Activated T-cell treated with anti-CD3 and anti-CD28 coated beads for 48 hours (primary cell): ENCODE measurements at places on chromosomes 2 and 18.
A peak's percentile ranks its signal among the peaks of the same experiment; 100 is the strongest.

DNA sequence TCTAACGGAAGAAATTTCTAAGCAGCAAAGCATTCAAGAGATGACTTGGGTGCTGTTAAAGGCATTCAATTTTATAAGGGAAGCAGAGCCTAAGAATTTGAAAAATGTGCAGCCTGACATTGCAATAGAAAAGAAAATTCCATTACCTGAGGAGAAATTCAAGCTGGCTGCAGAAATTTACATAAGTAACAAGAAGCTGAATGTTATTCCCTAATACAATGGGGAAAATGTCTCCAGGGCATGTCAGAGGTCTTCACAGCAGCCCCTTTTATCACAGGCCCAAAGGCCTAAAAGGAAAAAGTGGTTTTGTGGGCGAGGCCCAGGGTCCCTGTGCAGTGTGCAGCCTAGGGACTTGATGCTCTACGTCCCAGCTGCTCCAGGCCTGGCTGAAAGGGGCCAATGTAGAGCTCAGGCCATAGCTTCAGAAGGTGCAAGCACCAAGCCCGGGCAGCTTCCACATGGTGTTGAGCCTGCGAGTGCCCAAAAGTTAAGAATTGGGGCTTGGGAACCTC is 306.7 kb downstream of the RDH14 start:
- DNase-seq = no peak

DNA sequence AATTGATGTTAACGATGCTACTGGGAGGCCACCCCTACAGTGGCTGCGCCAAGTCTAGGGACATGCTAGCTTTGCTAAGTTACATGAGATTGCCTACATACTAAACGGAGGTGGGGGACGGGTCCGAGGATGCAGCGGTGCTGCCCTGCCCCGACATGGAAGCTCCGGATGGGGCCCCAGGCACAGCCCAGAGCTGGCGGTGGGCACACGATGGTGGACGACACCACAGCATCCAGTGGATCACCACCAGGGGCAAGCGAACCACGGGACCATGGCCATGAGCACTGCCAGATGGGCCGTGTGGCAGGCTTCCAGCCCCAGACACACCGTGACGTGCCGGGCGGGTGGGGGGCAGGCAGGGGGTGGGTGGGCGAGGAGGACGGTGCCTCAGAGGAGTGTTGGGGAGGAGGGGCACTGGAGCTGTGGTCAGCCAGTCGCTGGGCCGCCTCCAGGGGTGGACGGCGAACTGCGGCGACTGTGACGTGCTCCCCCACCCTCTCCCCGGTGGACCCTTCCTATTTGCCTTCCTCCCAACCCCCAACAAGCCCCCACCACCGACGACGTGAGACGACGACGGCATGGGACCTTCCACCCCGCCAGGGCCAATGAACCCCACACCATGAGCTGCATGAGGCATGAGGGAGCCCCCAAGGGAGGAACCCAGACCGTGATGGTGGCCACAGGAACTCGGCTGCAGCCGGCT is 90.6 kb upstream of the ANKRD30BL start:
- no peak for DNase-seq

GRCh38 chr18:27606741-27607140 is 421.6 kb upstream of the CHST9 start:
- no peak for DNase-seq

- no peak for DNase-seq
Measured at GRCh38 chr2:26691161-26691560, 1.4 kb upstream of the KCNK3 start.

DNA sequence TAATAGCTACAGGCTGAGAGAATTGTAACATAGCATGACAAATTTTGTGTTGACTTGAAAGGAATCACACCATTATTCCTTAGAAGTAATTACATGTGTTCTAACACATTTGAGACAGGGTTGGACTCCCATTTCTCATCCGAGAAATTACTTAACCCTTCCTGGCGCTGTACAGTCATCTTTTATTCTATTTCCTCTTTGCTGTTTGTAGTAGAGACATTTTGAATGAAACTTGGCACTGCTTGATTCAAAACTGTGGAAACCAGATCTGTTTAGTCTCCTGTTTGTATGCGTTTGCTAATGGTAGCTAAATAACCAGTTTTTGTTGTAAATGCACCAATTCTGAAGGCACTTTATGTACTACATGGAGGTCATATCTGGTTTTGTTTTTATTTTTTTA is 231.9 kb downstream of the ALPK2 start:
- DNase-seq = no peak

GRCh38 chr2:173511942-173512341 is 157.3 kb downstream of the CDCA7 start:
- no peak for DNase-seq

- DNase-seq = no peak
Measured at GRCh38 chr2:212708355-212708754, 169.8 kb upstream of the ERBB4 start.

GRCh38 chr2:207288628-207289027 is 122.9 kb upstream of the KLF7 start:
- DNase-seq = peak; percentile 19

DNA sequence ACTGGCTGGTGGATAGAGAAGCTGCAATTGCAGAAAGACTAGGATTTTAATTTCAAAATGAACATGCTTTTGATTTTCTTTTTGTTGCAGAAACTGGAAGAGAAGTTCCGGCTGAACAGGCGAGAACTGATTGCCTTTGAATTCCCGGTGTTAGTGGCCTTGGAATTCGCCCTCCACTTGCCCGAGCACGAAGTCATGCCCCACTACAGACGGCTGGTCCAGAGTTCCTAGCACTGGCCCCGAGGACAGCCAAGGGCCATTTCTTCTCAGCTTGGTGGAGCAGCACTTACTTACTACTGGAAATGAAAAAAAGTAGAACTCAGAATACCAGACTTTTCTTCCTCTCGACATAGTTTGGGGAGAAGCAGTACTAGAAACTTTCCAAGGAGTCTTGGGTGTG is 121.9 kb downstream of the CABLES1 start:
- DNase-seq = no peak

DNA sequence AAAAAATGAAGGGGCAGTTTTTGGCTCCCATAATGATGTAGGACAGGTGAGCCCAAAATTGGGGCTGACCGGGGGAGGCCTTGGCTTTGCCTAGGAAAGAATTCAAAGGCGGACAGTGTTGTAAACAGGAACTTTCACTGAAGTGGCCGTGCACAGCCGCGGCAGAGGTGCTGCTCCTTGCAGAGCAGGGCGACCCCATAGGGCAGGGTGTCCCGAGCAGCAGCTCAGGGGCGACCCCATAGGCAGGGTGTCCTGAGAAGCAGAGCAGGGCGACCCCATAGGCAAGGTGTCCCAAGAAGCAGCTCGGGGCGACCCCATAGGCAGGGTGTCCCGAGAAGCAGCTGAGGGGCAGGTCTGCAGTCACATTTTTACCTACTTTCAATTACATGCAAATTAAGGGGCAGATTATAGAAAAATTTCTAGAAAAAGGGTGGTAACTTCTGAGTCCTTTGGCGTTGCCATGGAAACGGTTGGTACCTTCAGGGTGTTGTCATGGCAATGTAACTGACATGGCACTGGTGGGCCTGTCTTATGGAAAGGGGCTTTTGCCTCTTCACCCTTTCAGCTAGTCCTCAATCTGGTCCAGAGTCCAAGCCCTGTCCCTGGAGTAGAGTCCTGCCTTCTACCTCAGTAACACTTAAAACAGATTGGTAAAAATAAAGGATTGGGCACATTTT is 134.5 kb downstream of the FBXO15 start:
- DNase-seq = no peak

GRCh38 chr2:200484934-200485333 is 24.9 kb downstream of the KCTD18 start:
- no peak for DNase-seq

- DNase-seq = no peak
Measured at GRCh38 chr2:158828378-158829164, 33.5 kb downstream of the DAPL1 start.

- DNase-seq = no peak
Measured at GRCh38 chr2:27549303-27549702, 33.5 kb upstream of the ZNF512 start.

DNA sequence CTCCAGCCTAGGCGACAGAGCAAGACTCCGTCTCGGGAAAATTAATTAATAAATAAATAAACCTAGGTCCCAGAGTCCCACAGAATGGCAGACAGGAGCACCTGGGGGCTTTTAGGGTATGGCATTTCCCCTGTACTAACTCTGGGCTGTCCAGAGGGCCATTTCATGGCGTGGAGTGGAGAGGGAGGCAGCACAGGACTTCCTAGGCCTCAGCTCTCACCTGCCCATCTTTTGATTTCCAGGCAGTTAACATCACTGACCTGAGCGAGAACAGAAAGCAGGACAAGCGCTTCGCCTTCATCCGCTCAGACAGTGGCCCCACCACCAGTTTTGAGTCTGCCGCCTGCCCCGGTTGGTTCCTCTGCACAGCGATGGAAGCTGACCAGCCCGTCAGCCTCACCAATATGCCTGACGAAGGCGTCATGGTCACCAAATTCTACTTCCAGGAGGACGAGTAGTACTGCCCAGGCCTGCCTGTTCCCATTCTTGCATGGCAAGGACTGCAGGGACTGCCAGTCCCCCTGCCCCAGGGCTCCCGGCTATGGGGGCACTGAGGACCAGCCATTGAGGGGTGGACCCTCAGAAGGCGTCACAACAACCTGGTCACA is 5.1 kb downstream of the IL1RN start:
- DNase-seq = no peak

DNA sequence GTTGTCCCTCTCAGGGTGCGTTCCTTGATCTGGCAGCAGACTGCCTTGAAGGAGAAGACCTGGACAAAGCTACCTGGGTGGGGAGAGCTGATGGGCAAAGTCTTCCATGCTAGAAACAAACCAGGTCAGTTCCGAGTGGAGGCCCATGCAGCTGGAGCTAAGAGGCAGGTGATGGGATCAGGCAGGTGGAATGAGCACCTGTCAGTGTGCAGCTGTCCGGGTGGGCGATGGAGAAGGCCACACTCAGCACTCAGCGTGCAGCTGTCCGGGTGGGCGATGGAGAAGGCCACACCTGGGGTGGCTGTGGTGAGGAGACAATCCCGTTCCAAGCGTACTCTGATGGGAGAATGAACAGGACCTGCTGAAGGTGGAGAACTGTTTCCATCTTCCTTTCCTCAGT is 237.3 kb upstream of the MYT1L start:
- DNase-seq = no peak

GRCh38 chr18:27223526-27224291 is 38.6 kb upstream of the CHST9 start:
- DNase-seq = no peak

GRCh38 chr2:112625474-112626114 is 20.1 kb upstream of the SLC20A1 start:
- DNase-seq = no peak

DNA sequence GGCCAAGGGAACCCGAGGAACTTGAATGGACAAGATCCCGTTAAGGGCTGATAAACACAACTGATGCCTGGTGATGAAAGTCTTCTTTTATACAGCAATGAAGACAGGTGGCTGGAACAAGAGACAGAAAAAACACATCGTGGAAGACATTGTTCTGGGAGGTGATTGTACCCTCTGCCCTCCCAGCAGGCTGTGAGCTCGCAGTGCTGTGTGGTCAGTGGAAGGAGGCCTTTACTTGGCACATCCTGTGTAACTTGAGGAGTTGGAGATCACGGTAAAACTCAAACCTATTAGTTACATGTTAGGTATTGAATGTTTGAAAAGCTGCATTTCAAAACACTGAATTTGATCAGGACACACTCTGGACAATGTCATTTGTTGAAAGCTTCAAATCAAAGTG is 249.9 kb upstream of the EPAS1 start:
- DNase-seq = no peak

DNA sequence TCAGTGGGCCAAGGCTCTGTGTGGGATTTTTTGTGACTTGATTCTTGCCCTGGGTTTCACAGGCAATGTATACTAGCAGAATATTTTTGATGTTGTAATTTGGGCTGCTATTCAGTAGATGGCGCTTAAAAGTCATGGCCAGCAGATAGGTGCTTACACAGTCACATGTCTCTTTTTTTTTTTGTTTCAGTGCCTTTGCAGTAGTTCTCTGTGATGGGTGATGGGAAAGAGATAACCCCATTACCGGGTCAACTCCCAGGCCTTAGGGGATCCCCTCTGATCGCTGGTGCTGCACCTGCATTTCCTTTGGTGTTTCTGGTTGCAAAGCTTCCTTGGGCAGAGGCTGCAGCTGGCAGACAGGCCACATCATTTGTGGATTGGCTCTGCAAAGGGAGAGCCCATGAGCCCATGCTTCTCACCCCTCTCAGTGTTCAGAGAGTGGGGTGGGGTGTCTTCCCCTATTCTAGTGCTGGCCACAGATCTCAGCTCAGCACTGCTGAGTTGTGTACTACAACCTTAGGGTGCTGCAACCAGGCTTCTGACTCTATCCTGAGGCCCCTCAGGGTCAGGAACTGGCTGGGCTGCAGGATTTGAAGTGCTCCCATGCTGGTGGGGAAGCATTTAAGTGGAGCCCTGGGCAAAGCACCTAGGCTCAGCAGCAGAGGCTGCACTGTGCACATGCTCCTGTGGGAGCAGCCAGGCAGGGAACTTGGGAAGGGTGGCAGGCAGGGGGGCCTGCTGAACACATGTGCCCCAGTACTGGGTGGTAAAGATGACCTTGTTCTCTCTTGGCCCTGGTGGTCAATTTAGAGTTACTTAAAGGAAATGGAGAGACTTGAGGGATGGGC is 219.8 kb upstream of the SPHKAP start:
- no peak for DNase-seq

GRCh38 chr2:119749477-119750012 is 10.2 kb upstream of the PTPN4 start:
- no peak for DNase-seq

- DNase-seq = no peak
Measured at GRCh38 chr2:204776781-204777559, 231.7 kb downstream of the PARD3B start.

GRCh38 chr2:119352357-119352756 is 14.3 kb downstream of the C2orf76 start:
- DNase-seq = no peak

- no peak for DNase-seq
Measured at GRCh38 chr2:23397478-23397877, 12.5 kb downstream of the KLHL29 start.

DNA sequence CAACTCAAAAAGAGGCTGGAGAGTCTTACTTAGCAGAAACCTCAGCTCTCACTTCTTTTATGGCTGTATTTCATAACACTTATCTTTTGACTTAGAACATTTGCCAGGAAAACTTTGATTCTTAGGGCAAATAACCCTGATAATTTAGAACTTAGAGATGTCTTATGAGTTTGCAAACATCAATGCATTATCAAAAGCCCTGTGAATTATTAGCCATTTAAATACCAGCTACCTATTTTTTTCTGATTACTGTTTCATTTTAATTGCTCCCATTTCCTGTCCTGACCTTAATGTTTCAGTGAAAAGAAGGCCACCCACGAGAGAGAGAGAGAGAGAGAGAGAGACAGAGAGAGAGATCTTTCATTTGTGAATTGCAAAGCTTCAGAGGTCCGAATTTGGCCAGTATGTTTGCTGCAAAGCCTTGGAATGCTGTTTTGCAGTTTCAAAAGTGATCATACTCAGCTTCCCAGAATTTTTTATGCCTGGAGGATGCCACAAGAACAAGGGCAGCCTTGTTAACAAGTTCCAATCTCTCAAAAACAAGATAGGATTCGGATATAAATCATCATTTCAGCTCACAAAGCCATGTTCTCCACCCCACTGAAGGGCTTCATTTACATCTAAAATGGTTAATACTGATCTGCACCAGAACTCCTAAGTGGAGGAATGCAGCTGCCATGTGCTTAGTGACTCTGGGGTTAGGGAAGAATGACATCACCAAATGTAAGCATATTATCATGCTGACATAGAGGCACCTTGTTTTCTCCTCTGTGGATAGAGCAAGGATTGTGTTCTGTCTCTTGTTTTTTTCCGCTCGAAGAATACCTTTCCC is 478.2 kb downstream of the ARHGAP15 start:
- no peak for DNase-seq

GRCh38 chr2:37262522-37262921 is 31.1 kb downstream of the NDUFAF7 start:
- no peak for DNase-seq

- DNase-seq = no peak
Measured at GRCh38 chr2:84452624-84453023, 6.5 kb downstream of the SUCLG1 start.
